Fibroblast of lung (primary cell): ENCODE measurements at places on chromosomes 13 and 19.
A peak's percentile ranks its signal among the peaks of the same experiment; 100 is the strongest.

GRCh38 chr19:5977222-5977784, 637 bp downstream of the RANBP3 start:
- no peak for DNase-seq

DNA sequence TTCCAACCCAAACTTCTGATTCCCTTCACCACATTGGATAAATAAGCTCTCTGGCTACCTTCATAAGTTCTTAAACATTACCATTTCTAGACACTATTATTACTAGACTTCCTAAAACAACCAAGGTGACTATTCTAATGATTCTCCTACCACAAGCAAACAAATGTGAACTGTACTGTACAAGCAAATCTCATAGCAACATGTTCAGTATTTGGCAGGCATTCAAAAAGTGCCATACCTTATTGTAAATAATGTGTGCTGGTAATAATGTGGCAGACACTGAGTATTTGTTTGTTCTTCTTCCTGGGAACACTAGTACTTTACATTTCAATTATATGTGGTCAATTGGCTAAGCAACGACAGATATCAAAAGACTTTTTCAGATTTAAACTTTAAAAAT, 986.0 kb upstream of the SPRY2 start:
- no peak for DNase-seq

- DNase-seq, result no peak
Measured at GRCh38 chr13:81393110-81393509, 1052.2 kb upstream of the SPRY2 start.

- DNase-seq, result no peak
Measured at GRCh38 chr13:22618002-22618401, 562.8 kb upstream of the SGCG start.

GRCh38 chr13:110397436-110398115, 90.5 kb downstream of the COL4A2 start:
- peak; percentile 90 for DNase-seq

GRCh38 chr13:74068471-74068870, 65.7 kb downstream of the KLF12 start:
- no peak for DNase-seq

DNA sequence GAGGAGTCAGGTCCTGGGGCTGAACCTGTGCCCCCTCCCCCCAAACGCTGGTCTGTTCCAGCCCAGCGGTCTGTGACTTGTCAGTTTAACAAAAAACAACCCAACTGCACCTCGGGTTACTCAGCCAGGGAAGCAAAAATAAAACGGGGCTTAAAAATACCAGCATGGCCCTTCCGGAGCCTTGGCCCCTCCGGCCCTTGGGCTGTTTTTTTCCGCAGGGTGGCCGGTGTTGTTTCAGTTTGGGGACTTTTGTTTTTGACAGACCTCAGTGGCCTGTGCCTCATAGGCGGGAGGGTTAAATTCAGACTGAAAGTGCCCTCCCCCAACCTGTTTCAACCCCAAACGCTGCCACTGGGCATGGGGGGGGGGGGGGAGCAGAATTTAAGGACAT, 4.0 kb downstream of the TCF3 start:
- DNase-seq, result no peak

DNA sequence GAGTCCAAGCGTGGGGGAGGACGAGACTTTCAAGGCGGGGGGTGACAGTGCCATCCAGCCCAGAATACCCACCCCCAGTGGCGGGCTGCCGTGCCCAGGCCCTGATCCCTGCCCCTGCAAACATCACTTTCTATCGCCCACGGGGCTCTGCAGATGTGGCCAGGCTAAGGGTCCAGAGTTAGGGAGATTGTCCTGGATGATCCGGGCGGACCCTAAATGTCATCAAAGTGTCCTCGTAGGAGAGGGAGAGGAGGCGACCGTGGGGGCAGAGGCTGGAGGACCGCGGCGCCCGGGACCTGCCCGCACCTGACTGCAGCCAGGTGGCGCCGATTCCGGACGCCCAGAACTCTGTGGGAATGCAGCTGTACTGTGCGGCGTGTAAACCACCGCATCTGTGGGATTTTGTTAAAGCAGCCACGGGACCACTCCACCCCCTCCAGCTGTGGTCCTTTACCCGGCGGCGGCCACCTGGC, 32.4 kb downstream of the GJA3 start:
- DNase-seq, result no peak

- DNase-seq, result no peak
Measured at GRCh38 chr13:99811067-99811700, 160.4 kb downstream of the ZIC5 start.

DNA sequence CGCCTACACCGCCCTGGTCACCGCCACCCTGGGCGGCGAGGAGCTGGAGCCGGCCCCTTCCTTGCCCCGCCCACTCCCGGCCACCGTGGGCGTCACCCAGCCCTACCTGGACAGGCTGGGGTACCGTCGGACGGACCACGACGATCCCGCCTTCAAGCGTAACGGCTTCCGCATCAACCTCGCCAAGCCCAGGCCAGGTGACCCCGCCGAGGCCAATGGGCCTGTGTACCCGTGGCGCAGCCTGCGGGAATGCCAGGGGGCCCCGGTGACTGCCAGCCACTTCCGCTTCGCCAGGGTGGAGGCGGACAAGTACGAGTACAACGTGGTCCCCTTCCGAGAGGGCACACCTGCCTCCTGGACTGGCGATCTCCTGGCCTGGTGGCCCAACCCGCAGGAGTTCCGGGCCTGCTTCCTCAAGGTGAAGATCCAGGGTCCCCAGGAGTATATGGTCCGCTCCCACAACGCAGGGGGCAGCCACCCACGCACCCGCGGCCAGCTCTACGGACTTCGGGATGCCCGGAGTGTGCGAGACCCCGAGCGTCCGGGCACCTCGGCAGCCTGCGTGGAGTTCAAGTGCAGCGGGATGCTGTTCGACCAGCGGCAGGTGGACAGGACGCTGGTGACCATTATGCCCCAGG, 7.0 kb downstream of the CILP2 start:
- DNase-seq, result no peak

GRCh38 chr13:40508127-40508526, 158.3 kb downstream of the FOXO1 start:
- peak; percentile 77 for DNase-seq

DNA sequence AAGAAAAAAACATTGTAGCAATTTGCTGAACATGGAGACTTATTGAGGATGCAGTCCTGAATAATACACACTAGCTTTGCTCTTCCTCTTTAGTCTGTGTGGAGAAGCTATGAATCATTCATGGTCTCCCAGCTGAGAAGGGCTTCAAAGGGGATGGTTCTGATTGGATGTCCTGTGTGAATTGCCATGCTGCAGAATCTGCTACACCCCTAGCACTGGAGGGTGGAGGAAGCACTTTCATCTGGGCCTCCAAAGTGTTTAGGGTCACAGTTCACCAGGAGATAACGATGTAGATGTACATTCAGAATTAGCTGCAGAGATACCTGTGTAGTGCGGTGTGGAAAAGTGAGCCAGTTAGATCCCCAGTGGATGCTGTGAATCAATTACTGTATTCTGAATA, 321.1 kb upstream of the EDNRB start:
- peak; percentile 23 for DNase-seq
